GM23248 (cell line): ENCODE measurements at places on chromosomes 7 and 10. TPM values are rescaled to one million over a fixed set of nuclear protein-coding genes. Genes with fewer than 3 reads are reported as not detected.

- DNase-seq, result no peak
- no peaks in the 10 kb centered on the region for H3K4me1 ChIP-seq
- no peaks in the 10 kb centered on the region for H3K36me3 ChIP-seq
- H3K27me3 ChIP-seq, result peaks cover 28% of the 10 kb centered on the region
- no peak overlapping the region for H3K27ac ChIP-seq
- no peak overlapping the region for H3K4me3 ChIP-seq
Measured at GRCh38 chr7:151871189-151871735, 5.7 kb downstream of the PRKAG2 start.

DNA sequence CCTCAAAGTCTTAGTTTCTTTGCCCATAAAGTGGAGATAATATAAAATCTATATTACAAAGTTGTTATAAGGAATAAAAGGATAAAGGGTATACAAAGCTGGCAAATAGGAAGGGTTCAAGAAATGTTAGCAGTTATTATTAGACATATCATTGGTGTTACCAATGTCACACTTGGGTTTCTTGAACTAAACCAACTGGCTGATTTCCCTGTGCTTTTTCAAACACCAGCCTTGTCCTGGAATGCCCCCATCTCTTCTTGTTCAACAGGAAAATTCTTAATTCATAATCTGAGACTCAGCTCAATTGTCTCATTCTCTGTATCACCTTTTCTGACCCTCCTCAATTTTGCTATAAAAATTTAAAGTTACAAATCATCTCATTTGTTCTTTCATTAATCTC lies 143.7 kb upstream of the LRRTM3 start:
- H3K4me1 ChIP-seq, result no peaks in the 10 kb centered on the region
- DNase-seq, result no peak
- no peaks in the 10 kb centered on the region for H3K36me3 ChIP-seq
- H3K27me3 ChIP-seq, result no peaks in the 10 kb centered on the region
- H3K4me3 ChIP-seq, result no peak overlapping the region
- H3K27ac ChIP-seq, result no peak overlapping the region

DNA sequence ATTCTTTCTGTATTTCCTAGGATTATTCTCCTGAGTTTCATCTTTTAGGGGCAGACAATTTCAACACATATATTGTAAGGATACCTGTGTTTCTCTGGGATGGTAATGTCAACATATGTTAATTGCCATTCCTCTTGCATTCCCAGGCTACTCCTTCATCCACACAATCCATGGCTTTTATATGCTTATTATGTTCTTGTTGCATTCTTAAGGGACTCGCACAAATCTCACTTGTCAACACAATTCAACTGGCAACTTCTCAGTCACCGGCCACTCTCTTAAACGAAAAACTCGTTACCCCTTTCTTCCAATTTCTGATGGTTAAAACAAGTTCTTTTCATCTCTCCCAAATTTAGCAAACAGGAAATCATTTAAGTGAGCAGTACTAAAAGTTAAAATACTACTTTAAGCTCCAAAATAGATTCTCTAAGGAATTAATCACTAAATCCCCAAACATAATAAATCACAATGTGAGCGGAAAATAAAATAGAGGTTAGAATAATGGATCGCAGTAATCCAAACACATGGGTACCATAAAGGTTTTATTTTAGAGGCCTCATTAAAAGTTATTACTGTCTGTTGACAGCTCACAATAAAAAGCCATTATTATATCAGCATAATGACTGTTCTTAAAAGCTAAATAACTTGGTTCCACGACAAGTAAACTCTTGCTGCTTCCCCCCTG lies 223.2 kb downstream of the ELMO1 start:
- H3K36me3 ChIP-seq, result no peaks in the 10 kb centered on the region
- H3K27ac ChIP-seq, result no peak overlapping the region
- H3K4me1 ChIP-seq, result no peaks in the 10 kb centered on the region

- no peak overlapping the region for H3K27ac ChIP-seq
- no peaks in the 10 kb centered on the region for H3K36me3 ChIP-seq
- H3K27me3 ChIP-seq, result 0 out of 2 replicates have a peak, but pooled peaks cover 8% of the 10 kb centered on the region
- no peak overlapping the region for H3K4me3 ChIP-seq
- H3K4me1 ChIP-seq, result no peaks in the 10 kb centered on the region
Measured at GRCh38 chr10:13078912-13079775, 20.8 kb upstream of the OPTN start.

- H3K4me3 ChIP-seq, result peak within 1 kb of the TSS; percentile 68
- H3K36me3 ChIP-seq, result no peaks in the 10 kb centered on the region
- DNase-seq, result peak; percentile 83
- no peak within 1 kb of the TSS for H3K27ac ChIP-seq
- peaks cover 78% of the 10 kb centered on the region for H3K27me3 ChIP-seq
Measured at GRCh38 chr10:129963641-129964501, at the start of gene EBF3. EBF3 (minus strand) TSS chr10:129964274; CDS start chr10:129963768, 506 bp downstream.

DNA sequence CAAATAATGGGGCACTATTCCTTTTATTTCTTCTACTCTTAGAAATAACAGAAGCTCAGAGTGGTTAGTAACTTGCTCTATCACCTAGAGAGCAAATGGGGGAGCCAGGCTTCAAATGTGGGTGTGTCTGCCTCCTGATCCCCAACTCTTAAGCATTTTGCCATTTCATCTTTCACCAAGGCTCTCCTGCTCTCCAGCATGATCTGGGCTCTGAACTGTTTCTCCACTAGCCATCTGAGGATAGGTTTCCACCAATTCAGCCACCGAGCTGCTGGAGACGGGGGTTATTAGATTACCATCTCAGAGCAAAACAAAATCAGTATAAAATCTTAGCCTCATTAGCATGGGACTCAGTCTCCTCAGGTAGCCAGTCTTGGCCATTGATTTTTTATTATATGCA lies 20.2 kb upstream of the VAX1 start:
- H3K27me3 ChIP-seq, result peaks cover 68% of the 10 kb centered on the region
- DNase-seq, result no peak
- no peak overlapping the region for H3K27ac ChIP-seq
- no peaks in the 10 kb centered on the region for H3K4me1 ChIP-seq
- H3K4me3 ChIP-seq, result no peak overlapping the region

DNA sequence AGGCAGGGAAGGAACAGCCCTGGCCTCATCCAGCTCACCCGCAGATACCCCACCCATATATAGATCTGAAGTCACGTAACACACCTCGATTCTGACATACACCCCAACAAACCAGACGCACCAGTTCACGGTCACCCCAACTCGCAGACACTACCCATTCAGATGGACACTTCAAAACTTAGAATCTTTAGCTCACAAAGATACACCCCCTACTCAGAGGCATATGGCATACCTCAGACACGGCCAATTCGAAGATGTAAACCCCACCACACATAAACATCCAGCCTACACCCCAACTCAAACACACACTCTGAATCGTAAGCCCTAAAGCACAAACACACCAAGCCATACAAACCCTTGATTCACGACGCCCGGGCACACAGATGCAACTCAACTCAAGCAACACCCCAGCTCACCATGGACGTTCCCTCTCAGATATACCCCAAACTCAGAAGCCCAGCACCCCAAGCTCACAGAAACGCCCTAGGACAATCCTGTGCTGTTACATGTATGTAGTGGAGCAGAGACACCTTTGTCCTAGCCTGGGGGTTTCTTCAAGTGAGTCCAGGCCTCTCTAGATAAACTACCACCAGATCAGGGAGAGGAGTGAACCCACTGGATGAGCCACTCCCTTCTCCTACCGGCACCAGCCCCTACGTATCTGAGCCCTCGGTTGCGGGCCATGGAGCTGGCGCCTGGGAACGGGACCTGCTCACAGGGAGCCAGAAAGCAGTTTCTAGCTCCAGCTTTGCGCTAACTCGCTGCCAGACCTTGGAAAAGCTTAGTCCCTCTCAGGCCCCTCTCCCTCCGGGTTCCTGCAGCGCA lies 8.8 kb downstream of the PSD start:
- no peaks in the 10 kb centered on the region for H3K4me1 ChIP-seq
- H3K4me3 ChIP-seq, result peak overlapping the region; percentile 77
- H3K27me3 ChIP-seq, result peaks cover 10% of the 10 kb centered on the region
- H3K27ac ChIP-seq, result no peak overlapping the region
- H3K36me3 ChIP-seq, result no peaks in the 10 kb centered on the region
- peak; percentile 40 for DNase-seq

DNA sequence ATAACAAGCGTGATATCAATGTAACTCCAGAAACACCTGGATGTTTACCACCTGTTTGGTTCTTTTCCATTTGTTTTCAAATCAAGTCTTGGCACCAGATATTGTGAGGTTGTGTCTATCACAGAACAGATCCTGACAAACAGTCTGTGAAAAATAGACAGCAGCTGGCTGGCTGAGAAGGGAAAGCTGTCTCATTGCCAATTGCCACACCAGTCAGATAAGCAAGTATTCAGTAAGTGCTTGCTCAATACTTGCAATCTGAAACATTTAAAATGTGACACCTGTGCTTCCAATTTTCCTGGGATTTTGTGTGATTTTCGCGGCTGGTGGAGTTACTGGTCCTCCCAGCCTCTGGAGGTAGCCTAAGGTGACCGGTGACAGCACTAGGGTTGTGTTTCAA lies 147.9 kb upstream of the MYO3A start:
- H3K4me3 ChIP-seq, result no peak overlapping the region
- no peak for DNase-seq
- no peaks in the 10 kb centered on the region for H3K4me1 ChIP-seq
- H3K36me3 ChIP-seq, result no peaks in the 10 kb centered on the region
- no peak overlapping the region for H3K27ac ChIP-seq

DNA sequence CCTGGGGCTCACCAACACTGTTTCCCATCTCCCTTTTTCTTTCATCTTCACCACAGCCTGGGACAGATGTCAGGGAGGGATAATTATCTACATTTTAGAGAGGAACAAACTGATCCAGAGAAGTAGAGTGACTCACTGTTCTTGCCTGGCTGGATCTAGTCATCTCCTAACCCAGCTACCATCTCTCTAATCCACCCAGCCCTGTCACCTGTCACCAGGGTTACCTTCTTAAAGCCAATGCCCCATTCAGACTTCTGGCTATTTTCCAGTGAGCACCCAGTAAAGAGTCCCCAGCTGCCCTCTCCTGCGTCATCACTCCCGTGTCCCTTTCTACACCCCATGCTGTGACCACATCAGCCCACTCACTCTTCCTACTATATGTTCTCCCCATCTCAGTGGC lies 68.4 kb upstream of the DUSP5 start:
- no peaks in the 10 kb centered on the region for H3K27me3 ChIP-seq
- no peaks in the 10 kb centered on the region for H3K36me3 ChIP-seq
- peak; percentile 48 for DNase-seq
- H3K4me3 ChIP-seq, result no peak overlapping the region

GRCh38 chr10:110356628-110357245 lies 52.0 kb upstream of the SMNDC1 start:
- H3K27ac ChIP-seq, result peak overlapping the region; percentile 42
- no peaks in the 10 kb centered on the region for H3K36me3 ChIP-seq
- H3K4me3 ChIP-seq, result no peak overlapping the region
- DNase-seq, result no peak
- no peaks in the 10 kb centered on the region for H3K27me3 ChIP-seq

- no peak overlapping the region for H3K4me3 ChIP-seq
- H3K27me3 ChIP-seq, result peaks cover 36% of the 10 kb centered on the region
- no peaks in the 10 kb centered on the region for H3K36me3 ChIP-seq
- DNase-seq, result no peak
Measured at GRCh38 chr7:150980663-150981062, 2.5 kb upstream of the KCNH2 start.

DNA sequence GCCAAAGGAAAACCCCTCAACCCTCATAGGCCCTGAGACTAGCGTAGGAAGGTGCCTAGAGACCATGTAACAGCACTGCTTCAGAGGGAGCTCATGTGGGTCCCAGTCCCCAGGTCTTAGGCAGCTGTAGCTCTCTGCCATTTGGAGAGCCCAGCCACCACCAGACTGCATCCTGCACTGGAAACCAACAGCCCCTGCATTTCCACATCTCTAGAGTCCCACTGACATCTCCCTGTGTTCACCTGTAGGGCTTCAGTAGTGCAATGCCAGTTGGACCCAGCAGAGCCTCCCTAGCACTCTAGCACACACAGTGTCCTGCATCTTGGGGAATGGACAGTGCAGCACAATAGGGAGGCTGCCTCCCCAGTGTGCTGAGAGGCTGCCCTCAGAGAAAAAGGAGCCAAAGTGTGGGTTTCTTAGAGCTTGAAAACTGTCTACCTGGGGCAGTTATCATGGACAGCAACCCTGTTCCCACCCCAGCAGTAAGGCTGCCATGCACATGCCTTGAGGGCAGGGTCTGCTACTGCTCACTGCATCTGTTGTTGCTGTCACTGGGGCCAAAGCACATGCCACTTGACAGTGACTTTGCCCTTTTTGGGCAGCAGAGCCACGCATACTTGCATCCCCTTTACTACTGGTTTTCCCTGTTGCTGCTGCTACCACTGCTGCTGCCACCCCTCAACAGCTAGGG lies 46.7 kb upstream of the ANTXRL start:
- H3K27ac ChIP-seq, result no peak overlapping the region
- no peaks in the 10 kb centered on the region for H3K36me3 ChIP-seq
- peaks cover 11% of the 10 kb centered on the region for H3K4me1 ChIP-seq
- DNase-seq, result no peak
- no peak overlapping the region for H3K4me3 ChIP-seq

The FAM237B gene
- not detected in 2 replicates for total RNA-seq

The ZC3HAV1L gene
- 10.9 TPM in 2 replicates for total RNA-seq

The NFKB2 gene
- 21.5 and 34.7 TPM in 2 replicates for total RNA-seq

The SPDYE16 gene
- total RNA-seq, result not detected in 2 replicates

The ZSCAN21 gene
- total RNA-seq, result 3.4 and 6.3 TPM in 2 replicates

The ASL gene
- total RNA-seq, result 66.1 and 81.0 TPM in 2 replicates

The CYP3A4 gene
- total RNA-seq, result not detected in 2 replicates
